ENCODE measurements at places on chromosomes 16 and 17.

GRCh38 chr16:48272837-48273421 is 25.6 kb upstream of the ABCC11 start:
- no peak for DNase-seq

- no peak for DNase-seq
These were observed 13.3 kb downstream of the CDR2 start for GRCh38 chr16:22360963-22361659.

- no peak for DNase-seq
These were observed 19.1 kb upstream of the DOC2B start for GRCh38 chr17:200586-200985.

DNA sequence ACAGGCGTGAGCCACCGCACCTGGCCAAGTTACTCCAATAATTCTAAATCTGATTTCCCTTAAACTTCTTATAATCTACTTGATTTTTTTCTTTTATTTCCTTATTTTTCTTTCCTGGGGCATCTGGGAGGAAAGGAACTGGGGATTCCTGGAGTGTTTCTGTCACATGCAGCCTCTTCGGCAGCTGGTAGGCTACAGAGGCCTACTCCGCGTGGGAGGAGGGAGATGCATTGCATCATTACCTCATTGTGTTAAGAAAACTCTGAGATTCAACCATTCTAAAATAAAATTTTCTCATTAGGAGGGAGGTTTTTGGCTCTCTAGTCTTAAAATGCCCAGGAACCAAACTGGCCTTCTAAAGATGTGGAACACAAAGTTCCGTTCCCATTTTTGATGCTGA is 64.0 kb downstream of the SOX9 start:
- DNase-seq: no peak

DNA sequence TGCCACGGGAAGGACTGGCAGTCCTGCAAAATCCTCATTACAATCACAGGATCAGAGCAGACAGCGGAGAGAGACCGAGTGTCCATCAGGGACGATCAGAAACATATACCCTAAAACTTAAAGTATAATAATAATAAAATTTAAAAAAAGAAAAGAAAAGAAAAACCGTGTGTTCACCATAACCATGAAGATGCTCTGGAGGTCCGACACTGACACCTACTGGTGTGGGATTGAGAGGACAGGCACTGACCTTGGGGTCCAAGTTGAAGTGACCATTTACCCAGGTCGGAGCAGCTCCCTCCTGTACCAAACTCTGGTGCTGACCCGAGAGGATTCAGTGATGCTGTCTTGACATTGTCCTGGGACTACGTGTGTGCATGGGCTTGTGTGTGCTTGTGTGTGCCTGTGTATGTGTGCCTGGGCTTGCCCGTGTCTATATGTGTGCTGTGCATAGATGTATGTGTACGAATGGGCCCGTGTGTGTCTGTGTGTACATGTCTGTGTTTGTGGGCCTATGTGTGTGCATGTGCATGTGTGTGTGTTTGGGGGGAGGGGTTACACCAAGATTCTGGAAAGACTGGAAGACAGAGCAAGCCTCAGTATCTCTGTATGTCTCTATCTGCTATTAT is 10.0 kb upstream of the CD300LD start:
- DNase-seq: no peak

- no peak for DNase-seq
These were observed 13.5 kb downstream of the SCO1 start for GRCh38 chr17:10683853-10684252.

- DNase-seq: no peak
These were observed at the start of gene BAIAP3 for GRCh38 chr16:1333149-1333812. BAIAP3 (plus strand) TSS chr16:1333645; CDS start chr16:1338550, 4,905 bp downstream.

DNA sequence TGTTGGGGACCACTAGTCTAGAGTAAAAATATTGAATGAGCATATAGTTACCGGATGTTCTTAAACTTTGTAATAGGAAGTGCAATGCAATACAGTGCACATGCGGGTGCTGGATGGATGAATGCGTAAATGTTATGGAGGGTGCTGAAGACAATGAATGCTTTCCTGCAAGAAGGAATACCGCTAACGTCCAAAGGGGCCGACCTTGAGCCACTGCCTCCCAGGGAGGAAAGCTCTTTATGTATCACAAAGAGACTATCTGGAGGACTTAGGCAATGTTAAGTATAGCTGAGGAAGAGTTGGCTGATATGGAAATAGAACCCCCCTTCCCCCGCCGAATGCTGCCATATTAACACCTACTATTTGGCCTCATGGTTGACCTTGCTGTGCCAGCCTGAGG is 27.5 kb upstream of the SHCBP1 start:
- no peak for DNase-seq

GRCh38 chr17:68200689-68201417 is 47.0 kb upstream of the AMZ2 start:
- no peak for DNase-seq

GRCh38 chr17:59440757-59441463 is 109.5 kb downstream of the YPEL2 start:
- DNase-seq: peak; percentile 53

- no peak for DNase-seq
These were observed 19.4 kb downstream of the GNGT2 start for GRCh38 chr17:49190932-49191331.

- no peak for DNase-seq
These were observed 8.4 kb downstream of the LRRC3C start for GRCh38 chr17:39935909-39936308.

DNA sequence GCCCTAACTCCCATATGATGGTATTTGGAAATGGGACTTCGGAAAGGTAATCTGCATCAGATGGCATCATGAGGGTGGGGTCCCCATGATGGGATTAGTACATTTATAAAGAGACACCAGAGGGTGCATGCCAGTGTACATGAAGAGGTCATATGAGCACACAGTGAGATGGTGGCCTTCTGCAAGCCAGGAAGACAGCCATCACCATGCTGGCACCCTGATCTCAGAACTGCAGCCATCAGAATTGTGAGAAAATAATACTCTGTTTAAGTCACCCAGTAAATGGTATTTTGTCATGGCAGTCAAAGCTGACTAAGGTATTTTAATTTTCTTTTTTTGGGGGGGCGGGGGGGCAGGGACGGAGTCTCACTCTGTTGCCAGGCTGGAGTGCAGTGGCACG is 47.1 kb upstream of the ABCA10 start:
- no peak for DNase-seq

GRCh38 chr17:39549747-39550573 is 57.8 kb downstream of the NEUROD2 start:
- DNase-seq: no peak

- DNase-seq: no peak
These were observed 38.3 kb downstream of the CYB561 start for GRCh38 chr17:63407741-63408330.

- DNase-seq: no peak
These were observed 20.9 kb downstream of the ENGASE start for GRCh38 chr17:79095345-79096055.

DNA sequence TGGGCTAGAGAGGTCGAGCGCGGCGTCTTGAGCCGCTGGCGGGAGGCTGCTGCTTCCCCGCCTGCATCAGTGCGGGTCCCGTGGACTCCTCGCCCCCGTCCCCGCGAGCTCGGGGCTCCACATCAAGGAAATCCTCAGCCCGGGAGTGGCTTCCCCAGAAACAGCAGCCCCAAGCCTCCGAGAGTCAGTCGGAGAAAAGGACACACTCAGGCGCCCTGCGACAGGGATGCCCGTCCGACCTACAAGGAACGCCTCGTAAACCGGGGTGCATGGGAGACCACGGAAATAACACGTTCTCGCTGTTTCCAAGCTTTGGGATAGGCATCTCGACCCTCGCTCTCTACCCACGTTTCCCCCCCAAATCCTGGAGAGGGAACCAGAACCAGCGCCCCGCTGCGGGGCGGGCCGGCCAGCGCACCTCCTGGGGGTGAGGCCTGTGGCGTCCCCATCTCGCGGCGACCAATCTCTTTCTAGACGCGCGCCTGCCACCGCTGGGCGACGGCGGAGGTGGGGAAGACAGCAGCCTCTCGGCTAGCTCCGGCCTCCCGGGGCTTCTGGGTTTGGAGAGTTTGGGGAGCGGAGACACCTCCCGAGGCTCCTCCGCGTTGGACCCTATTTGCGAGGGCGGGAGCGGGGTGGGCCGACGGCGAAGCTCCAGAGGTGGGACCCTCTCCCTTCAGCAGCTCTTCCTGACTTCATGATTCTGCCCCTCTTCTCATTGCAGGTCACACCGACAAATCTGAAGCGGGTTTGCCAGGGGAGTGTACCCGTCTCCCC is 759 bp upstream of the TP53I13 start:
- no peak for DNase-seq

- DNase-seq: no peak
These were observed 30.8 kb downstream of the FANCA start for GRCh38 chr16:89785523-89786155.

Measured in esophagus squamous epithelium (tissue), 5 donors.